Head of caudate nucleus (tissue), 42 donors: ENCODE measurements at places on chromosomes 2 and 18.
A peak's percentile ranks its signal among the peaks of the same experiment; 100 is the strongest.

DNA sequence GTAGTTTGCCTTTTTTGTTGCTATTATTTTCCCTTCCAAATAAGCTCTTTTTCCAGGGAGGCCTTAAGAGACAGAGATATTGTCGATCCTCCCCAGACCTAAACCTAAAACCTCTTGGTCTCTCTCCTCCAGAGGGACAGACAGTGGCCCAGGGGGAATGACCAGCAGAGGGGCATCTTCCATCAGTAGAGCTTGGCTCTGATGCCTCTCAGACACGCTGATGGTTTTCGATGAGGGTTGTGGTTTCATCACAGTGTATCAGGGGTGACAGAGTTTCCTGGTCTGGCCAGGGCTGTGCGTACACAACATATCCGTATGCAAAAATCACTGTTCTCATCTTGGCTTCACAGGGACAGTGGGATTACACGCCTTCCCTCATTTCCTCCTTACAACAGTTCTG lies 68.6 kb downstream of the GATA6 start:
- DNase-seq, result no peak

- no peak for DNase-seq
Observed at GRCh38 chr2:148586522-148587128, 57.9 kb upstream of the EPC2 start.

GRCh38 chr18:48412339-48412929 lies 3.3 kb upstream of the ZBTB7C start:
- peak; percentile 75 for DNase-seq

- DNase-seq, result no peak
Observed at GRCh38 chr18:63207835-63208234, 111.7 kb downstream of the BCL2 start.

DNA sequence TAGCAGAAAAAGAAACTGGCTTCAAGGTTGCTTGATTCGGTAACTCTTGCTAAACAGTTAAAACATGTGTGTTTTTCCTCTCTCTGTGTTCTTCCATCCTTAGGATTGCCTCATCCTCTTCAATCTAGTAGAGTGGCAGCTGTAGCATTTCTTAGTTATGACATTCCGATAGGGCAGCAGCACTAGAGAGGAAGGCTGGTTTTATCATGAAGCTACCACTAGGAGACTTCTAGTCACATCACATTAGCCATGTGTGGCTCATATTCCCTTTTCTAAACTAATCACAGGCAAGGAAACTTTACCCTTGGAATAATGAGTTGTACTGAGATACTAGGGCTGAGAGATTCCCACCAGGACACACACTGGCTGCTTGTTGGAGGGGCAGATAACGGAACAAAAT lies 187.6 kb downstream of the DOK6 start:
- DNase-seq, result no peak

GRCh38 chr18:64091526-64091925 lies 57.4 kb downstream of the LINC00305 start:
- no peak for DNase-seq

GRCh38 chr18:29147944-29148343 lies 971.0 kb upstream of the CDH2 start:
- DNase-seq, result no peak

GRCh38 chr2:151282401-151282800 lies 7.1 kb downstream of the NMI start:
- DNase-seq, result no peak

GRCh38 chr18:26103579-26103978 lies 13.2 kb upstream of the SS18 start:
- DNase-seq, result no peak

GRCh38 chr18:8800445-8800844 lies 95.1 kb downstream of the MTCL1 start:
- DNase-seq, result no peak

DNA sequence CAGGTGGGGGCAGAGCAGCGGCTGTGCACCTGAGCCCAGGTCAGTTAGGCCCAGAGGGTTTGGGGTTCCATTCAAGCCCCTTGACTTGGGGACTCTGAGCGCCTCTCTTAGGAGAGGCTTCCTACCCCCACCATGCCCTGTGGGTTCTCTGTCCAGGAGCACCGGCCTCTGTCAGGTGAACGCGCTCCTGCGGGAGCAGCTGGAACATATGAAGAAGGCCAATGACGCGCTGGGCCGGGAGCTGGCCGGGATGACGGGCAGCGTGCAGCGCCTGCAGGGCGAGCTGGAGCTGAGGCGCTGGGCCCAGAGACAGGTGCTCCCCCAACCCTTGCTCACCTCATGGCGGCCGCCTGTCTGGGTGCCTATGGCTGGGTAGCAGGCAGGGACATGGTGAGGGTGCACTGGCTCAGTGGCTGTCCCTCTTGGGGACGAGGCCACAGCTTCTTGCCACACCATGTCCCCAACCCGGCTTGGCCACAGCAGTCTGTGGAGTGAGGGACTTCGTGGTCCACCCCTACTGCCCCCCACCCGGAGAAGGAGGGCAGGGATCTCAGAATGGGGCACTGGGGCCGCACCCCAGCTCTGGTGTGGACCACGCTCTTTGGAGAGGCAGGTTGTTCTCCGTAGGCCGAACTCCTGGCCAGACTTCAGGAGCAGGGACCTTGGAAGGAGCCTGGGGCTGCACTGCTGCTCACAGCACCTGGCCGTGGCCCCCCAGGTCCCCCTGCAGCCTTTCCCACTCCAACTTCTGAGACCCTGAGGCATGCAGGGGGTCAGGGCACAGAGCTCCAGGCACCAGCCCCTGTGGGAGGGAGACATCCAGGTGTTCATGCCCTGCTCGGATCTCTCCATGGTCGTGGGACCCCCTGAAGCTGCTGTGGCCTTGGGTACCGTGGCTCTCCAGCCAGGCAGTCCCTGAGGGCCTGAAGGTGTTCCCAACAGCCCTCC lies 19.7 kb downstream of the CROCC2 start:
- DNase-seq, result peak; percentile 7

DNA sequence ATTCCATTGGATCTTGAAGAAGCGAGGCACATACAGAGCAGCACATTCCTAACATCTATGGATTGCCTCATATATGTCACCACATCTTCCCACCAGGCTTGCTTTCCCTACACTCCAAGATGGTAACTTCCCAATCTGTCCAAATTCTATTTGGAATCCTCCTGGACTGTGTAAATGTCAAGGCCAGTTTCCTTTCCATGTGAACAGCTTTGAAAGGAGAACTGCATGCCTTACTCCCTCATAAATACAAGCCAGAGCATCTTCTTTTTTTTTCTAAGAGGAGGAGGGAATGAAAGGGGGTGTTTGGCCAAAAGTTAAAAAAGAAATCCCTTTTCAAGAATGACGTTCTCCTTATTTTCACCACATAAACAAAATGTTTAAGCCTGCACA lies 103.8 kb upstream of the OSR1 start:
- no peak for DNase-seq

GRCh38 chr2:53991948-53992347 lies 21.2 kb upstream of the PSME4 start:
- no peak for DNase-seq

DNA sequence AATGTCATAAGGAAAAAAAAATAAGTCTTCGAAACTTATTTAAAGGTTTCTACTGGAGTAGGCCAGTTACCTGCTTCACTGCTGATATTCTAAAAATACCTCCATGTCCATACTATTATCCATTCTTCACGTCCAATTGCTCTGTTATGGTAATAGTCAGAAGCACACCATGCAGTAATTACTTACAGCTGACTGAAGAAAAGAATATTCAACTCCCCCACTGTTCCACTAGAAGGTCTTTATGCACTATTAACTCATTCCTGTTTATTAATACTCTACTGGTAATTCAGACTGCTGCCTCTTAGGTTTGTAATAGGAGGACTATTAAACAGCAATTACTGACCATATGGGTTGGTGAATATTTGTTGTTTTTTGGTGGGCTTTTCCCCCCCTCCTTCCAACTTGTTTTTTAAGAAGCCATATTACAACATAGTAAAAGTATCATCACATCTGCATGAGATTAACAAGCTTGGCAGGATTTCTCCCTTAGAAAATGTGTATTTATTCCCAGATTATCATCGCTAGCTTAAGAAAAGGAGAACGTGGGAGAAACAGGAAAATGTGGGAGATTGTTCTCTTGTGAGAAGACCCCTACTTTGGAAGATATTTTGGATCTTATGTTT lies 806.4 kb upstream of the FANCL start:
- DNase-seq, result no peak

DNA sequence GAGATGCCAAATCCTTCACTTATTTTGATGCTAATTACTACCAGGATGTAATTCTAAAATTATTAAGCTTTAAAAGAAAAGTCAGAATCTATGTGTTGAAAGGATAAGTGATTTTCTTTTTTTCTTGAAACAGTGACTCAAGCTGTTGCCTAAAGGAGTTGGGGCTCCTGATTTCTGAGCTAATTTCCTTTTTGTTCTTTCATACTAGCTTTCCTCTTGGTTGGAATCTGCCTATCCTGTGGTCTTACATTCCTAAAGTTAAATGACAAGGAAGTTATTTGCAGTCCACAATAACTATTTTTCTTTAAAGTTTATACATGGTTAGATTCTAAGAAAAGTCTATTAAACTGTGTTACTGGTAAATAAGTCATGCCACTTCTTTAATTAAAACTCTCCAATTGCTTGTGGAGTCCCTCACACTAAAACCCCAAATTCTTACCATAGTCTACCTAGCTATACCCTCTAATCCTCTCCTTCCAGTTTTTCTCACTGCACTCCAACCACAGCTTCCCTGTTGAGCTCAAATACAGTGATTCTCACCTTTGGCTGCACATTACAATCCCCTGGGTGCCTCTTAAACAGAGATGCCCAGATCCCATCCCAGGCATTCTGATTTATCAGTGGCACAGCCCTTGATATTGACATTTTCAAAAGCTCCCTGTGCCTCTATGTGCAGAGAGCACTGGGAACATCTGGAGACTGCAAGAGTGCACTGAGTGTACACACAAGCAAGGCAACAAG lies 63.3 kb upstream of the EFEMP1 start:
- DNase-seq, result no peak

DNA sequence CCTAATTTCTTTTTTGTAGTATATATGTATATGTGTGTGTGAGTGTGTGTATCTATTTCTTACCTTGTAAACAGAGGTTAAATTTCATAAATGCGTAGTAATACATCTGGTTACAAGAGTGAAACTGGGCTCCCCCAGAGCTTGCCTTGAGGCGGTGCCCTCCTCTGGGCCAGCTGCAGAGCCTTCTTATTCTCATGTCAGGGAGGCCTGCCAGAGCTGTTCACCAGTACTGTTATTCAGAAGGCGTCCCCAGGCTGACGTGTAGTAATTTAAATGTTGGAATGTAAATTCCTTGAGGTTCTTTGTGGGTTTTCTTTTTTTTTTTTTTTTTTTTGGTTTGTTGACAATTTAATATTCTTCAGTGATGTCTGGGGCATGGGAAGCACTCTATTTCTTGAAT lies 11.2 kb downstream of the COPS8 start:
- no peak for DNase-seq

DNA sequence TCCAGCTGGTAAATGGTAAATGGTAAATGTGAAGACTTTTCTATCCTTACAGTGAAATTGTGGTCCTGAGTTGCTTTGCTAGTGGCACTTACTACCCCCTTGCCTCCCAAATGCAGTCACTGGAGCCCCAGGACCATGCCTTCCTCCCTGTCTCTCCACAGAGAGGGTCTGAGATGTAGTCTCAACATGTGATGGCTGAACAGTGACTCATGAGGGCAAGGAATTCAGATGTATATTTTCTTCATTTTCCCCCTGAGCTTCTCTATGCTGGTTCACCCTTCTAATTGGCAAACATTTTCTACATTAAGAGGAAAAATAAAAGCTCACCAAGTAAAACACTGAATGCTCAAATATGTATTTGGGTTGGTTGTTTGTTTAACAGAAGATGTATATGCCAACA lies 232.0 kb downstream of the SH3BP4 start:
- no peak for DNase-seq

- DNase-seq, result no peak
Observed at GRCh38 chr2:161316701-161317100, 8.5 kb downstream of the PSMD14 start.

DNA sequence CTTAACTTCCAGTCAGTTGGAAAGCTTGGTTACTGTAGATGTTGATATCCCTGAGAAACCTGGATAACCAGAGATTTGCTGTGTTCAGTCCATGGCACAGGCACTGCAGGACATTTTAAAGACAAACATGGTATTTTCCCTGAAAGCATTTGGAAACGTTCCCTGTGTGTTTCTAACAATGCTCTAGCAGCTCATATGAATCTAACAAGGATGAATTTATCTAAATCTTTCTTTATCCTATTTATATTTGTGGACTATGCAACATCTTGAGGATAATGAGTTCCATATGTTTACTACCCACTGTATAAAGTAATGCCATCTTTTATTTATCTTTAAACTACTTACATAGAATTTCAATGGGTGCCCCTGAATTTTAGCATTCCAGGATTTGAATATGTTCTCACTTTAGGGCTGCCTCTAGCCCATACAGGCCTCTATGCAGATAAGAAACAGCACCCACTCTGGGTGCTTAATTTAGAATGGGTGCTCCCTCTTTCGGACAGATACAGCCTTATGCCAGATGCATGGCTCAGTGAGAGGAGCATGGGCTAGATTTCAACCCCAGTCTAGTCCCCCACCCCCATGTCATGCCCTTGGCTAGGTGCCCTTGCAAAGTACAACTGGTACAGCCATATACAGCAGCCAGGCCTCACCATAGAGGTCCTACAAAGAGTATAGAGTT lies 50.6 kb upstream of the NEMP2 start:
- DNase-seq, result no peak

GRCh38 chr18:44156126-44156525 lies 524.6 kb upstream of the SETBP1 start:
- no peak for DNase-seq

- DNase-seq, result no peak
Observed at GRCh38 chr18:50315100-50315871, 27.8 kb upstream of the CXXC1 start.

DNA sequence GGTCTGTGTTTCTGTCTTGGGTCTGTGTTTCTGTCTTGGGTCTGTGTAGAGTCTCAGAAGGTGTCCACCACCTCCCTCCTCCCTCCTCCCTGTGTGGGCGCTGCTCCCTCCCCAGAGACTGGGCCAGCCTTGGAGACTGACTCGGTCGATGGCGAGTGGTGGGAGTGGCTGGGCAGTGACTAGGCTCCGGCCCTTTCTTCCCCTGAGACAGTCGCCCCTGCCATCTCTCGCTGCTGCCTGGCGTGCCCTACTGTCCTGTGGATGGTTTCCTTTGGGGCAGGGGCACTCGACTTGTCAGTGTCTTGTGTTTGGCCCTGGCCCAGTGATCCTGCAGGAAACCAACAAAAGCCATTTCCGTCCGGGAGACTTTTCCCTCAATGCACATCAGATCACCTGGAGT lies 215.8 kb downstream of the NDUFA10 start:
- DNase-seq, result no peak
